ENCODE measurements at places on chromosomes 11 and 22. TPM values are rescaled to one million over a fixed set of nuclear protein-coding genes. Genes with fewer than 3 reads are reported as not detected.

The GGTLC3 gene
- not detected for total RNA-seq

DNA sequence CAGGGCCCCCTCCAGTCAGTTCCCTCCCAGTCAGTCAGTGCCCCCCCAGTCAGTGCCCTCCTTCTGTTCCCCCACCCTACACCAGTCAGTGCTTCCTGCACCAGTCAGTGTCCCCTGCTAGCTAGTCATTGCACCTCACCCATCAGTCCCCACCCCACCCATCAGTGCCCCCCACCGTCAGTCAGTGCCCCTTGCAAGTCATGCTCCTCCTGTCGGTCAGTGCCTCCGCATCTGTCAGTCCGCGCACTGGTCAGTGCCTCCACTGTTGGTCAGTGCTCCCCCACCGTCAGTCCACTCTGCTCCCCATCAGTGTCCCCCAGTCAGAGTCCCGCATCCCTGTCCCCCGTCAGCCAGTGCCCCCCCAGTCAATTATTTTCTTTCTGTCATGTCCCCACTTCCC lies 3.3 kb downstream of the PPP6R2 start:
- no peak for DNase-seq

GRCh38 chr11:13216019-13216710 lies 61.4 kb upstream of the BMAL1 start:
- peak; percentile 33 for DNase-seq

- peak; percentile 19 for DNase-seq
These were observed 1.4 kb downstream of the B3GNT6 start for GRCh38 chr11:77035580-77035979.

The IL17REL gene
- total RNA-seq: under 0.01 TPM

The BTBD18 gene
- total RNA-seq: not detected

The MCHR1 gene
- not detected for total RNA-seq

The GLYATL2 gene
- total RNA-seq: not detected

The MAPK8IP1 gene
- total RNA-seq: 0.99 TPM

DNA sequence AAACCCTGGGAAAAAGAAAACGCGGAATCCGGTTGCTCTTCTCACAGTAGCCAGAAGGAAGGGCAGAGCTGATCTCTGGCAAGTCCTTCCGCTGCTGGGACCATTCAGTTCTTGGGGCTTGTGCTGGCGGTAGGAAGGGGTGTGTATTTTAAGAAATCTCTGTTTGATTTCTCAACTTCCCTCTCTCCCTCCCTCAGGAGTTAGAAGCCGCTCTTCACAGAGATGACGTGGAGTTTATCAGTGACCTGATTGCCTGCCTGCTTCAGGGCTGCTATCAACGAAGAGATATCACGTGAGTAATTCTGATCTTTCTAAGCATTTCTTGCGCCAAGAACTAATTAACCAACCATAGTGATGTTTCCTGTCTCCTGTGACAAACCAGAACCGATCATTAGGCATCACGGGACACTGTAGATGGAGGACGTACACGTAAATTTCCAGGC lies 85.9 kb upstream of the SLC25A18 start:
- peak; percentile 31 for DNase-seq

DNA sequence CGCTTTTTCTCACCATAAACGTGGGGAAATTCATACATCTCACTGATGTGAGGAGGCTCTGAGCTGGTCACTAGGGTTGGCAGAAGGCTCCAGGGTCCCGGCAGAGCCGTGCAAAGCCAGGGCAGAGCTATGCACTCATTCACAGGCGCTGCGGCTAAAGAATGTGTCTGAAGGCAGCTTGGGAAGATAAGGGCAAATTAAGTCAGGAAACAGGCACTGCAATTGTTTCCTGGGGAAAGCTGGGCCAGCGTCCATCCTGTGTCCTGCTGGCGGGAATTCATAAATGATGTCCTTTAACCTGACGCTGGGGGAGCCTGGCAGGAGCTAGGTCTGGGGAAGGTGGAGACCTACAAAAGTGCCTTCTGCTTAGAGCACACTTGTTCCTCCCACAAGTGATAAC lies 27.6 kb downstream of the PKNOX2 start:
- DNase-seq: peak; percentile 72

DNA sequence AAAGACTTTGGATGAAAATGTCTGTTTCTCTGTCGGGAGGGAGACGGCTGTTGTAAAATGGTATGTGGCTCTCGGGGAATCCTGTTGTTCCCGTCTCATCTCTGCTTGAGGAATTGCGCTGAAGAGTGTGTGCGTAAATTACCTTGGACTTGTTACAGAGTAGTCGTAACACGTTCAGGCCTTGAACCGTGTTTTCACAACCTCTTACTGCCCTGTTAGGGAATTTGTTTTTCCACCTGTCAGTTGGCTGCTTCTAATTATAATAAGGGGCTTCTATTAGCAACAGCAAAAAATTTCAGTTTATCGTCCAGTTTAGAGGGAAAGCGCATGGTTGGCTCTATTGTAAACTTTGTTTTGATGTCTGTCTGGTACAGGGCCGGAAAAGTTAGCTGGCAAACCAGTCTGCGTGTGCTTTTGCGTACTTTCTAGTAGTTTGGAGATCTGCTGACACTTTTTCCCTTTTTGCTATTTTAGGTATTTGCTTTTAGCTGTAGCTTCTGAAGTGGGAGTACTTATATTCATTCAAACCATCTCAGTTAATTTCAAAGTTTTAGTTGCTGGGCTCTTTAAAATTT lies 1.5 kb downstream of the HIPK3 start:
- peak; percentile 64 for DNase-seq

GRCh38 chr11:65260302-65260701 lies 1.5 kb upstream of the POLA2 start:
- DNase-seq: no peak

The ANKK1 gene
- total RNA-seq: not detected

The CNIH2 gene
- not detected for total RNA-seq

The SUN2 gene
- 104 TPM for total RNA-seq

The C22orf42 gene
- not detected for total RNA-seq

- DNase-seq: peak; percentile 45
These were observed at the start of gene C22orf15 for GRCh38 chr22:23762842-23763578. Gene C22orf15 (plus strand): TSS chr22:23762990. CDS start chr22:23763307, 317 bp downstream.

DNA sequence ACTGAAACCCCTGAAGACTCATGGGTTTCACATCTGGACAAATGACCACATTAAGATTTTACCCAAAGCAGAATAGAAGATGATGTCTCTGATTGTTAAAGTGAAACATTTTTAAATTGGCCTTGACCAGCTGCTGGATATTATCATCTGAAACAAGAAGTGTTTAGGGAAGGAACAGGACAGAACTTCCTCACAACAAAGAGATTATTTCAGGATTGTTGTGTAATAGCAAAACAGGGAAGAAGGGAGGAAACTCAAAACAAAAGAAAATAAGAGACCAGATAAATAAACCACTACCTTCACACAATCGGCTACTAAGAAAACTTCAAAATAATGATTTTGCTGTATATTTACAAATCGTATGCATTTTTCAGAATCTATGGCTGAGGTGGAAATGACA lies 319.2 kb upstream of the API5 start:
- no peak for DNase-seq

The C11orf97 gene
- total RNA-seq: not detected

The DRICH1 gene
- total RNA-seq: not detected

Data from lung microvascular endothelial cell (primary cell).